ENCODE measurements at places on chromosomes 11 and 22.
A peak's percentile ranks its signal among the peaks of the same experiment; 100 is the strongest.

DNA sequence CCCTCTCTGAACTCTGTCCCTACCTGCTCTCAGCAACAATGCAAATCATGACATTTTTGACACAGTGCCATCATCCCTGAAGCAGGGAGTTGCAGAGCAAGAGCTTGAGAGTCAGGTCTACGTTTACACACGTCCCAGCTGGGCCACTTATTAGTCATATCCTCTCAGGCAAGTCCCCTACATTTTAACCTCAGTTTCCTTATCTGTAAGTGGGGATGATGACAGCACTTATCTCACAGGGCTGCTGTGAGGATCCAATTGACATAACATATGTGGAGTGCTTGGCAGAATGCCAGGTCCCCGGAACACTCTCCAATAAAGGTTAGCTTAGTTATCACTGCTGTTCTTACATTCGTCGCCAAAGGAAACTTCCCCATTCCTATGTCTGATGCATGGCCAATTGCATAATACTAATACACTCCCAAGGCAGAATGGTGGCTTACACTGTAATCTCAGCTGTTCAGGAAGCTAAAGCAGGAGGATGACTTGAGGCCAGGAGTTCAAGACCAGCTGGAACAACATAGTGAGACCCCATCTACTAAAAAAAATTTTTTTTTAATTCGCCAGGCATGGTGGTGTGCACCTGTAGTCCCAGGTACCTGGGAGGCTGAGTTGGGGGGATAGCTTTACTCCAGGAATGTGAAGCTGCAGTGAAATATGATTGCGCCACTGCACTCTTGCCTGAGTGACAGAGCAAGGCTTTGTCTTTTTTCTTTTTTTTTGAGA, 16.6 kb downstream of the ASCC2 start:
- peak; percentile 85 for DNase-seq

DNA sequence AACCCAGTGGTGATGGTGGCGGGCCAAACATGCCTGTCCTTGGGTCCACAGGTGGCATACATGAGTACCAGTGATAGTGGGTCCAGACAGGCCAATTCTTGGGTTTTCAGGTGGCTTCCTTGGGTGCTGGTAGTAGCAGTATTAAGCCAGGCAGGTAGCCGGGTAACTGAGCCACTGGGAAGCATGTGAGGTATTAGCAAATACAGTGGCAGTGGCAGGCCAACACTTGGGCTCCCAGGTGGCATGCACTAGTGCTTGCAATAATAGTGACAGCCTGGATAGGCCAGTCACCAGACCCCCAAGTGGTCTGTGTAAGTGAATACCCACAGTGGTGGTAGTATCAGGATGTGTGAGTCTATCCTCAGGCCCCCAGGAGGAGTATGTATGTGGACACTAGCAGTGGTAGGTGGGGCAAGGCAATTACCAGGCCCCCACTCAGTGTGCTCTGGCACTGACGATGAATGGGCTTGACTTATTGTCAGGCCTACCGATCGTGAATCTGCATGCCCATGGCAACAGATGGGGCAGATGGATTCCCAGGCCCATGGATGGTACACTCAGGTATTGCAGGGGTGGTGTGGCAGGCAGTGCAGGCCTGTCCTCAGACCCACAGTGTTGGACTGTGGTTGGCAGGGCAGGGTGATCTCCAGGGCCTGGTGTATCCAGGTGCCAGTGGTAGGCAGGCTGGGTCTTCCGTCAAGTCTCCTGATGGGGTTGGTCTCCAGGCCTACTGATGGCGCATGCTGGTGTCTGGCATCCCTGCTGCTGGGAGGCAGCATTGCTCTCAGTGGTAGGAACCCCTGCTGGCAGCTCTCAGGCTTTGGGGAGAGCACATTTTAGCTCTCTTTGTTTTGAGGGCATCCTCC, 840.7 kb downstream of the FAM181B start:
- no peak for DNase-seq

- no peak for DNase-seq
Observed at GRCh38 chr22:37017356-37017755, 1.9 kb downstream of the TST start.

DNA sequence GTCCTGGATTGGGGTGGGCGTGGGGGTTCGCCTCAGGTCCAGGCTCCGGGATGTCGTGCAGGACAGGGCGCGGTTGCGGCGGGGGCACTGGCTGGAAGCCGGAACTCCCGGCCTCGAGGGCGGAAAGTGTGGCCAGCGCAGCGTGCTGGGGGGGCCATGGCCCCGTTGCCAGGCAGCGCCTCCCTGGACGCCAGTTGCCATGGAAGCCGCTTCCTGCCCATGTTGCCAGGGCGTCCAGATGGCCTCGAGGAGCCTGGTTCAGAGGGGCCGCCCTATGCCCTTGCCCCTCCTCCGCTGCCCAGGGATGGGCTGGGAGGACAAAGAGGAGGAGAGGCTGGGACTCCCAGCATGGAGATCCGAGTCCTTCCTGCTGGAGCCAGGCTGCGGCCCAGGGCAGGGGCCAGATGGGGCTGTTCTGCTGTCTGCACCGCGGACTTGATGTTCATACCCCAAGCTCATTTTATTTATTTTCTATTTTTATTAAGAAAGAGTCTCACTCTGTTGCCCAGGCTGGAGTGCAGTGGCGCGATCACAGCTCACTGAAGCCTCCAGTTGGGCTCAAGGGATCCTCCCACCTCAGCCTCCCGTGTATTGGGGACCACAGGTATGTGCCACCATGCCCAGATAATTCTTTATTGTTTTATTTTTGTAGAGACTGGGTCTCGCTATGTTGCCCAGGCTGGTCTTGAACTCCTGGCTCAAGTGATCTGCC, 4.6 kb upstream of the CCDC188 start:
- peak; percentile 17 for DNase-seq

DNA sequence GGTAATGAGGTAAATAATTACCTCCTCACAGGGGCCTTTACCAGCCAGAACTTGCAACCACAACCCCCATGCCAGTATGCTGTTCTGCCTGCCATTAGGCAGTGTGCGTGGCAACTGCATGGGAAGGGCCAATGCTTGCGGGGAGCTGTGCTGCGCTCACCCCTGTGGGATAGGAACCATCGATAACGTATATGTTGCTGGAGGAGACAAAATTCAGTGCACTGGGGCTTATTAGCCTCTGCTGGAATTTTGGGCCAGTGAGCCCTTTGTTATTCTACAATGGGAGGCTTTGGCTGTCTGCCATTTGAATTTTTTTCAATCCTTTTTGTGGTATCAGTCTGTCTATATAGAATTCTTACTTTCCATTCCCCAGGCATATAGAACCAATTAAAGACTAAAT, 47.3 kb downstream of the PPP2R1B start:
- DNase-seq = no peak

GRCh38 chr11:91023731-91024130, 800.9 kb upstream of the CHORDC1 start:
- no peak for DNase-seq

DNA sequence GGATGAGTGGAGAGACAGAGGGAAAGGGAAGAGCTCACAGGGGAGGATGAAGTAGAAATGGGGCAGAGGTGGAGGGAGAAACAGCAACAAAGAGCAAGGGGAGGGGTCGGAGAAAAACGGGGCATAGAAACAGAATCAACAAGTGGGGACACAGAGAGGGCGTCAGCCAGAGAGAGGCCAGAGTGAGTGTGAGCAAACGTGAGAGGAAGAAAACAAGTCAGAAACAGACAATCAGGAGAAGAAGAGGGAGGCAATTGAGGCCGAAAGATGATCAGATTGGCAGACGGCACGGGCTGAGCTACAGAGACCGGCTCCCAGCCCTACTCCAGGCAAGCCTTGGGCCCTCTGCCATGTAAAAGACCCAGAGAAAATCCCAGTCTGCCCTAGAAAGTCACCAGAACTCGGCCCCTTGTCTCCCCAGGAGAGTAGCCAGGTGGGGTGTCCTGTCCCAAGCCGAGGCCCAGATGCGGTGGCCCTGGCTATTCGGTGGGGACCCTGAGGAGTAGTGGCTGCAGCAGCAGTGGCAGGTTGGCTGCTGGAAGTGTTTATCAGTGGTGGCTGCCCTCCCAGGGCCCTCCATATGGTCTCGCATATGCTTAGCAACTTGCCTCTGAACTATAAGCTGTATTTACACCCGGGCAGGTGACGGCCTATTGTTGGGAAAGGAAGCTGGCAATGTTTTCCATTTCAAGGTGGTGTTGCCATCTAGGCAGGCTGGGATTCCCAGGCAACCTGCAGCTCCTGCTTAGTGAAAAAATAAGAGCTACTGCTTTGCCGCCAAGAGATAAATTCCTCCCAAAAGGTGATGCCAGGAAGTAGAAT, 14.8 kb upstream of the TSPAN18 start:
- DNase-seq = no peak

GRCh38 chr11:105130189-105130813, 9.3 kb downstream of the CARD18 start:
- no peak for DNase-seq

GRCh38 chr22:40451210-40451609, 80.8 kb downstream of the SGSM3 start:
- DNase-seq = no peak

DNA sequence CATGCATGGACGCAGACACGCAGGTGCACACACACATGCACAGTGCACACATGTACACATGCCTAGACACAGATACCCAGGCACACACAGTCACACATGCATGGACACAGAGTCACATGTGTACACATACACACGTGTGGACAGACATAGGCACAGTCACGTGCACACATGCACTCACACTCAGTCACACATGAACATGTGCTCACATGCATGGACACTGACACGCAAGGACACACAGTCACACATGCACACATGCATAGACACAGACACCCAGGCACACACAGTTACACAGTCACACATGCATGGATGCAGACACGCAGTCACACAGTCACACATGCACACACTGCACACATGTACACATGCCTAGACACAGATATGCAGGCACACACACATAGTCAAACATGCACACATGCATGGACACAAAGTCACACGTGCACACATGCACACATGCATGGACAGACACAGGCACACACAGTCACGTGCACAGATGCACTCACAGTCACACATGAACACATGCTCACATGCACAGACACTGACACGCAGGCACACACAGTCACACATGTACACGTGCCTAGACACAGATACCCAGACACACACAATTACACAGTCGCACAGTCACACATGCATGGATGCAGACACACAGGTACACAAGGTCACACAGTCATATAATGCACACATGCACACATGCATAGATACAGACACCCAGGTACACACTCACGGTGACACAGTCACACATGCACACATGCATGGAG, 16.8 kb downstream of the MUC2 start:
- no peak for DNase-seq

DNA sequence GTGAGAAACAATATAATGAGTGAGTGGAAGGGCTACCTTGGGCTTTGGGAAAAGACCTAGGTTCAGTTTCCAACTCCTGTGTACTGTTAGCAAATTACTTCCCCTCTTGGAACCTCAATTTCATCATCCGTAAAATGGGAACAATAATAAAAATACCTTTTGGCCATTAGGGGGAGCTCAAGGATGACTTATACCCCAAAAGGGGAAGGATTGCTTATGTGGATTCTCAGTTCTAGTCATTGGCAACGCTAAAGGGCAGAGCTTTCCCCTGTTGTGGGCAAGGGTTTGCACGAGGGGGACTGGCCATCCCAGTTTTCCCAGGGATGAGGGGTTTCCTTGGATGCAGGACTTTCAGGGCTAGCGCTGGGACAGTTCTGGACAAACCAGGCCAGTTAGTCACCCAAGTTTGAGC, 3.1 kb upstream of the COMMD9 start:
- peak; percentile 49 for DNase-seq

DNA sequence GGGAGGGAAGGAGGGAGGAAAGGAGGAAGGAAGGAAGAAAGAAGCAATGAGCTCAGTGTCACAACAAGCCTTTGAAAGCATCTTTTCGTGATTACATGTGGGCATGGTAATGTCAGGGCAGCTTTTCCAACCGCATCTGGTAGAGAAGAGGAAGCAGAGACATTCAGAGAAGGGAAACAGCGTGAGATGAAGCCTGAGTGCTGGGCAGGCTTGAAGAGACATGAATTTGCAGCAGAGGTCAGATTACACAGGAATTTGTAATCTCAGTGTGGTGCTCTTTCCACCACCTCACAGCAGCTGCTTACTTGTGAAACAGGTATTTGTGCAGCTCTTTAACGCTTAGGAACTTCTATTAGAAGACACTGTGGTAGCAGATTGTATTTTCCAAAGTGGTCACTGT, 289.5 kb upstream of the C11orf87 start:
- DNase-seq = no peak

DNA sequence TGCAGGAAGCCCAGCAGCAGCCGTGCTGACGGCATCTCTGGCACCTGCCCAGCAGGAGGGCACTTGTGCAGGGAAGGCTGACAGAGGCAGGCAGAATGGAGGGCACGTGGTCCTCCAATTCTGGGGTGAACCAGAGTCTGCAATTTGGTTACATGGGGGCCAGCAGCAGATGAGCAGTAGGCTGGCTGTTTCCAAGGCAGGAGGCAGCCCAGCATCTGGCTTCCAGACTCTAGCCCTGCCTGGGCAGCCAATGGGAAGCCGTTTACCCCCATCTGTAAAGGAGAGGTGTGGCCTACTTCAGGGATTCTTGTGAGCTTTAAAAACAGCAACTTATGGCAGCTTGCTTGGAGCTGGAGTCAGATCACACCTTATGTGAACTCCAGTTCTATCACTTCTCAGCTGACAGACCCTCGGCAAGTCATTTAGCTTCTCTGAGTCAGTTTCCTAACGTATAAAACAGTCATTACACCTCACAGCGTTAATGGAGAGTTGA, 27.9 kb upstream of the RASL10A start:
- DNase-seq = peak; percentile 43
